ENCODE measurements at places on chromosomes 12 and 14. TPM values are rescaled to one million over a fixed set of nuclear protein-coding genes. Genes with fewer than 3 reads are reported as not detected.

- no peaks in the 10 kb centered on the region for H3K4me1 ChIP-seq
- no peaks in the 10 kb centered on the region for H3K27me3 ChIP-seq
- DNase-seq = no peak
- no peak overlapping the region for H3K4me3 ChIP-seq
- no peaks in the 10 kb centered on the region for H3K36me3 ChIP-seq
Measured at GRCh38 chr12:99847936-99848335, 136.8 kb downstream of the ANKS1B start.

DNA sequence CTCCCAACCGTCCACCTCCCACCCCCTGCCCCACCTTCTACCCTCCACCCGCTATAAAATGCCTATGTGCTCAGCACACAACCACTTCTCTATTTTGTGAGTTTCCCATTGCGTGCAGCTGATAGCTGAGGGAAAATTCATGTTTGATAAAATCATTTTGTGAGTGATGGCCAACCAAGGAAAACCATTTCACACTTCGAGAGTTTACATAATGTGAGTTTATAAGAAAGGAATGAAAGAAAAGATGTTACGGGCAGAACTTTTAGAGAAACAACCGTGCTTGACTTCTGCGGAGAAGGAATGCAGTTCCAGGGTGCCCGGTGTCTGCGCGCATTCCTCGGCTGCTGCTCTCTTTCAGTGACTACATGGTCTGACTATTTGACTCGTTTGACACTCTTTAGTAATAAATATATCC lies 140.9 kb downstream of the EFCAB11 start:
- no peak overlapping the region for H3K4me3 ChIP-seq
- no peak overlapping the region for H3K27ac ChIP-seq
- no peaks in the 10 kb centered on the region for H3K36me3 ChIP-seq
- no peaks in the 10 kb centered on the region for H3K27me3 ChIP-seq
- peaks cover 5% of the 10 kb centered on the region for H3K4me1 ChIP-seq
- DNase-seq = no peak

- no peak overlapping the region for H3K4me3 ChIP-seq
- peaks cover 4% of the 10 kb centered on the region for H3K4me1 ChIP-seq
- no peak for DNase-seq
- no peaks in the 10 kb centered on the region for H3K27me3 ChIP-seq
- H3K36me3 ChIP-seq = no peaks in the 10 kb centered on the region
- no peak overlapping the region for H3K27ac ChIP-seq
Measured at GRCh38 chr12:1131811-1132224, 140.8 kb downstream of the ERC1 start.

- no peak for DNase-seq
- peaks cover 5% of the 10 kb centered on the region for H3K36me3 ChIP-seq
- H3K27ac ChIP-seq = no peak overlapping the region
- no peaks in the 10 kb centered on the region for H3K4me1 ChIP-seq
Measured at GRCh38 chr12:2919249-2919648, 28.6 kb downstream of the TULP3 start.

DNA sequence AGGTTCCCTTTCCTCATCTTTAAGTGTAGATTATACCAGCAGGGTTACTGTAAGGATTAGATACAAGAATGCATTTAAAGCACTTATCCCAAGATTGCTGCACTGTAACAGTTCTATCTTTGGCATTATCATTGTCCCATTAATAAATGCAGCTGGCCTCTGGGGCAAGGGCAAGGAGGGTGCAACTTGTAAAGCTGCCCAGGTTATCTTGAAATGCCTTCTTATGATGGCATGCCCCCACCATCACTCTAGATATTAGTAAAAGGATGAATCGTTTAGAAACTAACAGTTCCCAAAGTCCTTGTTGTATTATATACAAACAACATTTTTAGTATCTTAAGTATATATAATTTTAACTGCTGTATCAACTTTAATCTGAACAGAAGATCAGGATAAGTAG lies 6.8 kb downstream of the LTA4H start:
- DNase-seq = no peak
- H3K27ac ChIP-seq = no peak overlapping the region
- peaks cover 4% of the 10 kb centered on the region for H3K4me1 ChIP-seq
- peaks cover 21% of the 10 kb centered on the region for H3K36me3 ChIP-seq

GRCh38 chr12:49022558-49023178 lies 4.1 kb upstream of the PRKAG1 start:
- peaks cover 39% of the 10 kb centered on the region for H3K36me3 ChIP-seq
- no peak overlapping the region for H3K27ac ChIP-seq
- H3K27me3 ChIP-seq = no peaks in the 10 kb centered on the region
- H3K4me3 ChIP-seq = no peak overlapping the region
- H3K4me1 ChIP-seq = peaks cover 1% of the 10 kb centered on the region
- DNase-seq = no peak

DNA sequence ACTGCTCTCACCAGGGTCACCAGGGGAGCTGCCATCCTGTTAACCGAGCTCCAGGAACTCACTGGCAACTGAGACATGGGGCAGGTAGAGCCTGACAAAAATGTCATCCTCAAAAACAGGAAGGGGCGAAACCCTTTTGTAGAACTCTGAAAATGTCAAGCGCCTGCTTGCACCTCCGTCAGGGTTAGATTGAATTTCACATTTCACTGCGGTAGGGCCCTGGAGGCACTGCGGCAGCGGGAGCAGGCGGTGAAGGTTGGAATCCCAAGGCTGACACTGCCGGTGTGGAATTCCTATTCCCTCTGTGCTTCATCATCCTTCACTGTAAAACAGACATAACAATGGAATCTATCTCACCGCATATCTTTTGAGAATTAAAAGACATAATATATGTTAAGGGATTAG lies 142.8 kb upstream of the TMCC3 start:
- no peaks in the 10 kb centered on the region for H3K27me3 ChIP-seq
- H3K4me1 ChIP-seq = peaks cover 26% of the 10 kb centered on the region
- no peak overlapping the region for H3K27ac ChIP-seq

DNA sequence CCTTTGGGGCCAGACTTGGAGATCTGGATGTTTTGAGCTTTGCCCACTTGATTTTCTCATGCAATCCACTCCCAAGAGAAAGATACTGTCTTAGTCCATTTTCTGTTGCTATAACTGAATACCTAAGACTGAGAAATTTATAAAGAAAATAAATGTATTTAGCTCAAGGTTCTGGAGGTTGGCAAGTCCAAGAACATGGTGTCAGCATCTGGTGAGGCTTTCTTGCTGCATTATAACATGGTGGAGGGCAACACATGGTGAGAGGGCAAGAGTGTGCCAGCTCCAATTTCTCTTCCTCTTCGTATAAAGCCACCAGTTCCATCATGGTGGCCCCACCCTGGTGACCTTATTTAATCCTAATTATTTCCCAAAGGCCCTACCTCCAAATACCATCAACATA lies 39.6 kb upstream of the NFKBIA start:
- H3K27ac ChIP-seq = no peak overlapping the region
- H3K27me3 ChIP-seq = no peaks in the 10 kb centered on the region
- no peak for DNase-seq
- no peak overlapping the region for H3K4me3 ChIP-seq
- H3K4me1 ChIP-seq = no peaks in the 10 kb centered on the region

GRCh38 chr12:117854339-117855012 lies 114.3 kb downstream of the KSR2 start:
- H3K27ac ChIP-seq = no peak overlapping the region
- H3K4me3 ChIP-seq = no peak overlapping the region
- H3K27me3 ChIP-seq = no peaks in the 10 kb centered on the region
- H3K36me3 ChIP-seq = no peaks in the 10 kb centered on the region
- no peak for DNase-seq
- H3K4me1 ChIP-seq = peaks cover 4% of the 10 kb centered on the region

DNA sequence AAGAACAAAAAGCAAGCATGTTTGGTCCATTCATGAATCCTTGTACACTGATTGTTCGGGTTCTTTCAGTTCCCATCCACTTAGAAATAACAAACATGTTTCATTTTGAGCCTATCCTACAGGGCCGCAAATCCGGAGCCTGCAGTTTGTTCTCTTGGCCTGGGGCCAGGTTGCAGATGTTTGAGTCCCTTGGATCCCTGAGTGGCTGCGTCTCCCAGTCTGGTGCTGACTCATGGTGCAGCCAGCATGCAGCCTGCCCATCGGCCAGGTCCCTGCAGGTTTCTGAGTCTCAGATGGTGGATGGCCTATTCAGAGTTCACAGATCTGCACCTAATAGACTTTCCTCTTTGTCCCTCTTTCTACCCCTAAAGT lies 1.9 kb upstream of the DYNC1H1 start:
- peak; percentile 56 for DNase-seq
- H3K27me3 ChIP-seq = no peaks in the 10 kb centered on the region
- H3K36me3 ChIP-seq = peaks cover under 1% of the 10 kb centered on the region
- H3K4me3 ChIP-seq = no peak overlapping the region
- peaks cover 26% of the 10 kb centered on the region for H3K4me1 ChIP-seq

DNA sequence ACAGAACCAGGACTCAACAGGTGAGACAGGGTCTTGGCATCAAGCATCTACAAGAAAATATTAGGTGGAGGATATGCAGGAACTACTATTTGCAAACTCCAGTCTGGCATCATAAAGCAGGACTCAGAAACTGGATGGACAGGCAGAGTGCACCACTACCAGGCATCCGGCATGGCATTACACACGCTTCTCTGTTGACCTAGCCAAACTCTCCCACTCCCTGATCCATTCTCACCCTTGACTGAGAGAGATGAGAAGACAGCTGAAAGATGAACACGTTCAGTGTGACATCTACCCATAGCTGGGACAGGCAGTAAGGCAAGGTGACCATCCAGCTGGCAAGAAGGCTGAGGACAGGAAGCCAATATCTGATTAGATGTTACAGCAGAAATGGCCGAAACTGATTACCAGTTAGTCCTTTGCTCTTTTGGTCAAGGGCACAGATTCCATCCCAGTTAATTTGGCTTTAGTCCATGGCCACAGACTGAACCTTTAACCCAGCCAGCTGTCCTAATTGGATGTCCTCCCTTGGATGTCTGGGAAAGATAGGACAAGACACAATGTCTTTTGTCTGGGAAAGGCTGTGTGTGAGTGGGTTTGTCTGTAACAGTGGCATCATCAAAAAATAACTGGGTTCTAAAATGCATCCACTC lies 71.6 kb downstream of the BBS10 start:
- H3K4me1 ChIP-seq = peaks cover 30% of the 10 kb centered on the region
- no peak for DNase-seq

- H3K4me1 ChIP-seq = peaks cover 3% of the 10 kb centered on the region
- H3K4me3 ChIP-seq = no peak overlapping the region
- H3K27ac ChIP-seq = no peak overlapping the region
- no peak for DNase-seq
Measured at GRCh38 chr14:71554323-71554722, 377.9 kb upstream of the RGS6 start.

DNA sequence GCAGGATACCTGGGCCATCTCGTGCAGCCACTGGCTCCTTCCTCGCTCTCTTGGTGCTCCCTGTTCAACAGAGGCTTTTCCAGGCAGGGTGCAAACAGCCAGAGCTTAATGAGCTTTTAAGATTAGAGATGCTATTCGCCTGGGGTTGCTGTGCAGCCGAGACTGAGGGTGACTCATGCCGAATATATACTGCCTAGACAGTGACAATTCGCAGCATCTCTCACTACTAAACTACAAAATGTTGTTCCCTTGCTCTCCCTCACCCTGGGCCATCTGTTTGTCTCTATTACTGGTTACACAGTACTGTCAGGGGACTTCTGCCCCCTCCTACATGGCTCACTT lies 26.0 kb upstream of the TESC start:
- H3K27ac ChIP-seq = no peak overlapping the region
- no peak for DNase-seq
- no peaks in the 10 kb centered on the region for H3K36me3 ChIP-seq

- H3K36me3 ChIP-seq = peaks cover 15% of the 10 kb centered on the region
- H3K27me3 ChIP-seq = no peaks in the 10 kb centered on the region
- H3K4me1 ChIP-seq = no peaks in the 10 kb centered on the region
- no peak overlapping the region for H3K4me3 ChIP-seq
- no peak overlapping the region for H3K27ac ChIP-seq
Measured at GRCh38 chr12:110012137-110012536, 12.9 kb downstream of the ANKRD13A start.

GRCh38 chr12:95390932-95391331 lies 83.0 kb upstream of the METAP2 start:
- no peaks in the 10 kb centered on the region for H3K4me1 ChIP-seq
- no peak overlapping the region for H3K27ac ChIP-seq
- no peaks in the 10 kb centered on the region for H3K36me3 ChIP-seq
- no peak overlapping the region for H3K4me3 ChIP-seq

- H3K27me3 ChIP-seq = no peaks in the 10 kb centered on the region
- H3K4me3 ChIP-seq = no peak overlapping the region
- DNase-seq = no peak
- H3K4me1 ChIP-seq = no peaks in the 10 kb centered on the region
Measured at GRCh38 chr12:118166946-118167345, 31.0 kb downstream of the PEBP1 start.

DNA sequence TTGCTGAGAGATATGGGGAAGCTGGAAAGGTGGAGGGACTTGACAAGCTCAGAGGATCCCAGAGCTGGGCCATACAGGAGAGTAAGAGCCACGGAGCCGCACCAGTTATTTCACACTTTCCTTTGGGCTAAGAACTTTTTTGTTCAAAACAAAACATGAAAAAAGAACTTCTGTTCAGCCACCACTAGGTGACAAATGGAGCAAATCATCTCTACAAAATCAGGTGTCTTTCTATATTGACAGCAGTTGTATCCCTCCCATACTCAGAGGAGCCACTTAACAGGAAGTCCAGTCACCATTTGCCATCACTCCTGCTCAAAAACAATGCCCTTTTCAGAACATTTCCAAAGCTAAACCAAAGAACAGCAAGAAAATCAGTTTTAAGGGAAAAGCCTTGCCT lies 70.3 kb upstream of the DBX2 start:
- H3K27ac ChIP-seq = no peak overlapping the region
- H3K27me3 ChIP-seq = no peaks in the 10 kb centered on the region
- H3K36me3 ChIP-seq = no peaks in the 10 kb centered on the region
- DNase-seq = no peak

GRCh38 chr12:120363274-120363855 lies 5.6 kb downstream of the MSI1 start:
- no peak overlapping the region for H3K4me3 ChIP-seq
- peaks cover 54% of the 10 kb centered on the region for H3K27me3 ChIP-seq
- H3K4me1 ChIP-seq = no peaks in the 10 kb centered on the region
- H3K27ac ChIP-seq = no peak overlapping the region
- H3K36me3 ChIP-seq = no peaks in the 10 kb centered on the region

- no peaks in the 10 kb centered on the region for H3K36me3 ChIP-seq
- H3K27ac ChIP-seq = no peak overlapping the region
- no peak overlapping the region for H3K4me3 ChIP-seq
- no peaks in the 10 kb centered on the region for H3K4me1 ChIP-seq
Measured at GRCh38 chr14:91381801-91382670, 35.6 kb downstream of the CCDC88C start.

The PLEKHD1 gene
- 0.01 TPM for polyA plus RNA-seq

The TMPRSS12 gene
- not detected for polyA plus RNA-seq

The PLD4 gene
- polyA plus RNA-seq = not detected

The HSPB8 gene
- 3.0 TPM for polyA plus RNA-seq

The PTHLH gene
- polyA plus RNA-seq = 827 TPM

The SSTR1 gene
- not detected for polyA plus RNA-seq

The FAM161B gene
- polyA plus RNA-seq = 1.5 TPM

The IL31 gene
- not detected for polyA plus RNA-seq

The SLC25A47 gene
- polyA plus RNA-seq = not detected

The OR4E2 gene
- not detected for polyA plus RNA-seq

The CLEC4E gene
- not detected for polyA plus RNA-seq
